ENCODE measurements at places on chromosomes 7 and 10.
A peak's percentile ranks its signal among the peaks of the same experiment; 100 is the strongest.

GRCh38 chr7:47782022-47782421 lies 166.2 kb downstream of the PKD1L1 start:
- DNase-seq, result no peak

DNA sequence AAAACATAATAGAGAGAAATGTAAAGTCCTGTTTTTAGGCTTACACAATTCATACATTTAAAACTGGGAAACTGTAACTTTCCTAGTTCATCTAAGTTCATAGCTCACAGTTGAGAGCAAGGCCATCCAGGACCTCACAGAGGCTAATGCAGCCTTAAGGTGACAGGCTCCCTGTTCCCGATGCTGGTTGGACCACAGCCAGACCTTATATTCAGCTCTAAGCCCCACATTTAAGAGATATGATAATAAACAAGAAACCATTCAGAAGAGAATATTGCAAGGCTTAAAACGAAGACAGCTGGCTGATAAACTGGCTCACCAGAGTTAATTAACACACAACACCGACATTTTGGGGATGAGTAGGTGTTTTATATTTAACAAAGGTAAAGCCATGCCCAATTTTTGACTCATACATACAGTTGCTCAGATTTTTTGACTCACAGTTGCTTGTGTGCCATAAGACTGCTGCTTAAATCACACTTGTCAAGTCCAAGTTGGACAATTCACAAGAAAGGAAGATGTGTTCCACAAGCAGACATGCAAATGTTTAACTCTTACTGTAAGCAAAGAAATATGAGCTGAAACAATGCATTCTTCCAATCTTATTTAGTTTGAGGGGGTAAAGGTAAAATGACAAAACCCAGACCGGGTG lies 41.1 kb upstream of the TMEM213 start:
- DNase-seq, result no peak

GRCh38 chr10:22805304-22805703 lies 90.9 kb upstream of the PIP4K2A start:
- DNase-seq, result no peak

GRCh38 chr7:83271212-83272099 lies 108.8 kb upstream of the PCLO start:
- peak; percentile 5 for DNase-seq

- DNase-seq, result no peak
These were observed 78.5 kb downstream of the APBB1IP start for GRCh38 chr10:26516540-26517101.

GRCh38 chr10:61754587-61755550 lies 92.1 kb downstream of the CABCOCO1 start:
- no peak for DNase-seq

- DNase-seq, result no peak
These were observed 15.8 kb downstream of the FLNC start for GRCh38 chr7:128845987-128846386.

DNA sequence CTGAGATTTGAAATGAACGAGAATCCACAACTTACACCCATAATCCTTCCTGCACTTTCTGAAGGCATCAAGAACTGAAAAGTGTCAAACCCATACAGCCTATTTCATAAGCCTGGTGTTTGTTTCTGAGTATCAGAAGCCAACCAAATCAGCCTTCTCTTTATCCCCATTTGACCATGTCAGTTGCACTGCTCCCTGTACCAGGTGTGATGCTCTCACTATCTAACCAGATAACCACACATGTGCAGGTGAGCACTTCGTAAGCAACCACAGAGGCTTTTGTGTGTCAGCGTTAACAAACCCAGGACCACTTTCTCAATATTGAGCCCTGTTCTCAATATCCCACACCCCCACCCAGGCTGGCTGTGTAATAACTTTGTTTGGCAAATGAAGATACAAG lies 114.4 kb downstream of the DOCK4 start:
- no peak for DNase-seq

- DNase-seq, result no peak
These were observed 61.7 kb upstream of the TARP start for GRCh38 chr7:38335128-38335491.

DNA sequence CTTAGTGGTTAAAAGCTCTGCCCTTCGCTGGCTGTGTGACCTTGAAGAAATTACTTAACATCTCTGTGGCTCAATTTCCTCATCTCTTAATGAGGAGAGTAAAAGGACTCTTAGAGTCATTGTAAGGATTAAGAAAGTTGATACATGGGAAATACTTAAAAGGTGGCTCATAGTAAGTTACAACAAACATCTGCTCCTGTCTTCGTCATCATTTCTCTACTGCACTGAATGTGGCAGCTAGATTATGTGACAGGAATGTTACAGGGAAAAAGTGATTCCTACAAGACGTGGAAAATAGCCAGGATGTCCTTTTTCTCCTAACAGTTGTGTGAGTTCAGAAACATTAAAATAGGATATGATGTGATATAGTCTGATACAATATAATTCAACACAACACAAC lies 184.7 kb downstream of the FRMD4A start:
- no peak for DNase-seq

- DNase-seq, result peak; percentile 20
These were observed 221.2 kb downstream of the FAM107B start for GRCh38 chr10:14553448-14553847.

DNA sequence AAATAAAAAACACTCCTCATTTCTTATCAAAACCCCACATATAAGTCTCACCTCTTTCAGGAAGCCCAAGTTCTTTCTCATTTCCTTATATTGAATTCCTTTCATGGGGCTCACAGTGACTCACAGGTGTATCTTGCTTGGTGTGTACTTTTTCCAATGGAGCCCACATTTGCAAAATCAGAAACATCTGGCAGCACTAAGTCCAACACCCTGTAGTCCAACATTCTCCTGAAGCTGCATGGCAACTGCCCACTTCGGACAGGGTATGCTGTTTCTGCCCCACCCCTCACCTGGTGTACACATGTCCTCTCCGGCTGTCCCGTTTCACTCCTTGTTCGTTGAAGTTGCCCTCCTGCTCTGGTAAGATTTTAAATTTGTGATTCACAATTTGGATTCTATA lies 544.1 kb downstream of the SORCS3 start:
- DNase-seq, result peak; percentile 13

GRCh38 chr7:25669961-25670841 lies 441.9 kb upstream of the NPVF start:
- no peak for DNase-seq

DNA sequence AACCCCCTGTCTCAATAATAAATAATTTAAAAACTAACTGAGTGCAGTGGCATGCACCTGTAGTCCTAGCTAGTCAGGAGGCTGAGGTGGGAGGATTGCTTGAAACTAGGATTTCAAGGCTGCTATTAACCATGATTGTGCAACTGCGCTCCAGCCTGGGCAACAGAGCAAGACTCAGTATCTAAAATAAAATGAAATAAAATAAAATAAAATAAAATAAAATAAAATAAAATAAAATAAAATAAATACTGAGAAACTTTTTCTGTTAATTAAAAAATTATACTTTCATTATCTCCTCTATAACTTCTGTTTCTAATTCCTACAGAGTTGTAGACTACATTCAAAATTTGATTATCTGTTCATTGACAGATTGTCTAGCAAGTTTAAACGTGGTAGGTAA lies 999.4 kb downstream of the ANKRD7 start:
- DNase-seq, result no peak

Measured in RWPE1 (cell line).